ENCODE measurements at places on chromosomes 3 and 15.

DNA sequence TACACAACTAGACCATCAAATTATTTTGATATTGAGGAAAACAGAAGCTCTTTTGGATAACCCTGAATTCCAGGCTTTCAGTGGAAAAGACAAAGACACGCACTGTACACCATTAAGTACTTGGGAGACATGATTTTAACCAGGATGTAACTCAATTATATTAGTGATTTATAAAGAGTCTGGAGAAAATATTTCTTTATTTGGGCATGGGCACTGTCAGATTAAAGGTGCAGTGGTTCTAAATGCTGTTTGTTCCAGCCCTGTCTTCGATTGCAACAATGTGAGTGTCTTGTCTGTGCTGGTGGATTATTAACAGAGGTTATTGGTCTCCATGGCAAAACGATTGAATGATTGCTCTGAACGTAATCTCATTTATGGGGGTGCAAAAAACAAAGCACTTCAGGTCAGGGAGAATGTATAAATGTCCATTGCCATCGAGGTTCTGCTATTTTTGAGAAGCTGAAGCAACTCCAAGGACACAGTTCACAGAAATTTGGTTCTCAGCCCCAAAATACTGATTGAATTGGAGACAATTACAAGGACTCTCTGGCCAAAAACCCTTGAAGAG lies at the start of gene TM4SF4:
Gene TM4SF4 (plus strand): TSS at position 448 of the 568 bp plus-strand sequence. CDS start 181 bp downstream, outside the sequence.
- no peak for DNase-seq

- DNase-seq = no peak
Measured at GRCh38 chr15:67023517-67024313, 41.7 kb upstream of the SMAD3 start.

GRCh38 chr15:61527836-61528580 lies 298.9 kb upstream of the RORA start:
- DNase-seq = no peak

- DNase-seq = no peak
Measured at GRCh38 chr3:54225841-54226528, 103.6 kb downstream of the CACNA2D3 start.

DNA sequence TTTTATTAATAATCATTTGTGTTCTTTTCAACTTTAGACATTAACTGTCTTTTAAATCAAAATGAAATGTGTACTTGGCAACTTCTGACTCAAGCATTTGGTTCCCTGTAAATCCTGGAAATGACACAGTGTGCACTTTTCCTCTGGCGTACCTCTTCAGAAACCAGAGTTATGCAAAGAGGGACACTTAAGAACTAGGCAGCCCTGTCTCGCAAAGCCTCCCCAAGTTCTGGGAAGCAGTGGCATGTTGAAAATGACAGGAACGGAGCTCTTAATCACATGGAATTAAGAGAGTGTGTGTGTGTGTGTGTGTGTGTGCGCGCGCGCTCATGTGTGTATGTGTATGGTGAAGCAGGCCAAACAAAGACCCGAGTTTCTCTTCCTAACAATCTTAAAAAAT lies 707.4 kb downstream of the MECOM start:
- DNase-seq = no peak

DNA sequence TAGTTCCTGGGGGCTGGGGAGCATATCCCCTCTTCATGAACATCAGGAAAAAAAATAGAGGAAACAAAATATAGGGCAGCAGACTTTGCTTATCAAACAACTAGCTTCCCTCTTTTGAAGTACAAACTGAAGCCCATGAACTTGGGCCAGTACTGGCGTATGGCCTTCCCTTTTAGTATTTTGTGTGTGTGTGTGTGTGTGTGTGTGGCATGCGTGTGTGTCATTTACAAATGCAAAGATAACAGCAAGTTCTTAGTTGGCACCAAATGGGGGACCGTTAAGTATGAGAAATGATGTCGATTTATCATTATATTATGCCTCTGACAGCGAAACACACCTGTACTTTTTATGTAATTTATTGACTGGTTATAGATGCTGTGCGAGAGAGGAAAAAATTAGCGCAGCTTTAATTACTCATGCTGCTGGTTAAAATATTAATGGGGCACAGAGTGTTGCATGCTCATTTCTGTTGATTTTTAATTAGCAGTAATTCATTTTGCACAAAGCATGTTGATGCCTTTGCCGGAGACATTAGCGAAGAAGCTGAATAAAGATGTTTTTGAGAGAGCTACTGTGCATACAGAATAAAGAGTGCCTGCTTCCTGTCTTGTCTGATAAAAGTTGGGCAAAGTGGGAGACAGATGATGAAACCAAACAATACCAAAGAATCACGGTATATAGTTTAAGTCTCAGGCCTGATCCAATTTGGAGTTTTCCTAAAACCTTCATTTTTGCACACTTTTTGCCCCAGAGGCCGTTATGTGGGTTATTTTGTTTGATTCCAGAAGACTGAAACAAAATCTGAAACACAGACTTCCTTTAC lies 297.1 kb downstream of the SATB1 start:
- no peak for DNase-seq

DNA sequence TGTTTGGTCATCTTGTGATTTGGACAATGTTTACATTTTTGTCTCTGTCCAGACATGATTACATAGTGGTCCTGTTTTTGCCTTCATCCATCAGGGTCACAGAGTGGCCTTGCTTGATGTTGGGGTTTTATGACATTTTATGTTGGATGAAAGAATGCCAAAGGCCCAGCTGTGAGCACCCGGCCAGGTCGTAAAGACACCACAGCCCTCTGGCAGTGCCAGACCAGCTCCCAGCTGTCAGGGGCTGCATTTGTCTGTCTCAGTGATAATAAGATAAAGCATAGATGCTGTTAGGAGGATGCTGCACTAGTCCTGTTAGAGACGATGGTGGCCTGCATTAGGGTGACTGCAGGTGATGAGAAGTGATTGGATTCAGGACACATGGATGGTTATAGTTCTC lies 117.5 kb downstream of the FAM174B start:
- no peak for DNase-seq

GRCh38 chr15:101264011-101264410 lies 12.2 kb upstream of the CHSY1 start:
- no peak for DNase-seq

DNA sequence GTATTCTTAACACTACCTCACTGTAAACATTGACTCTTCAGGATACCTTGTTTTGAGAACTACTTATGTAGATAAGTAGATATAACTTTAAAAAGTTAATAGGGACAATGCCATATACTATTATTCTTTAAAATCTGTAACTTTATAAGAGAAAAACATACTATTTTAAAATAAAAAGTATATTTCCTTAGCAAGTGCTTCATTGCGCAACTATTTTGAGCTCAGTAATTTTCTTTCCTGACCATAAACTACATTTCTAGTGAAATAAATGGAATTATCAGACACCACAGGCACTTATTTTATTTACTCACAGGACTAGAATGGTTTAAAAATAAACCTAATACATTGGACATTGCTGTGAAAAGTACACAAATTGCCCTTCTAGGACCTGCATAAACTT lies 764.4 kb upstream of the LMCD1 start:
- DNase-seq = no peak

DNA sequence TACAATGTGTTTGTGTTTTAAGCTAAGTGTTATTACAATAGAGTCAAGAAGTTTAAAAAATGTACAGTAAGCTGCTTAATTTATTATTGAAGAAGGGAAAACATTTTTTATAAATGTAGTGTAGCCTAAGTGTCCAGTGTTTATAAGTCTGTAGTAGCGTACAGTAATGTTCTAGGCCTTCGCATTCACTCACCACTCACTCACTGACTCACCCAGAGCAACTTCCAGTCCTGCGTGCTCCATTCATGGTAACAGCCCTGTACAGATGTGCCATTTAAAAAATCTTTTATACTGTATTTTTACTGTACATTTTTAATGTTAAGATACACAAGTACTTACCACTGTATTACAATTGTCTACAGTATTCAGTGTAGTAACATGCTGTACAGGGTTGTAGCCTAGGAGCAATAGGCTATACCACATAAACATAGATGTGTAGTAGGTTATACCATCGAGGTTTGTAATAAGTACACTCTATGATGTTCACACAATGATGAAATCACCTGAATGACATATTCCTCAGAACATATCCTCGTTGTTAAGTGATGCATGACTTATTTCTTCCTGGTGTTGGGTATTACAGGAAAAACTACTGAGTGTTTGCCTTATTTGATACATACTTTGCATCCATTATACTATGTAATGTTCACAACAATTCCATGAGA lies 156.6 kb upstream of the NUDT16 start:
- DNase-seq = no peak

DNA sequence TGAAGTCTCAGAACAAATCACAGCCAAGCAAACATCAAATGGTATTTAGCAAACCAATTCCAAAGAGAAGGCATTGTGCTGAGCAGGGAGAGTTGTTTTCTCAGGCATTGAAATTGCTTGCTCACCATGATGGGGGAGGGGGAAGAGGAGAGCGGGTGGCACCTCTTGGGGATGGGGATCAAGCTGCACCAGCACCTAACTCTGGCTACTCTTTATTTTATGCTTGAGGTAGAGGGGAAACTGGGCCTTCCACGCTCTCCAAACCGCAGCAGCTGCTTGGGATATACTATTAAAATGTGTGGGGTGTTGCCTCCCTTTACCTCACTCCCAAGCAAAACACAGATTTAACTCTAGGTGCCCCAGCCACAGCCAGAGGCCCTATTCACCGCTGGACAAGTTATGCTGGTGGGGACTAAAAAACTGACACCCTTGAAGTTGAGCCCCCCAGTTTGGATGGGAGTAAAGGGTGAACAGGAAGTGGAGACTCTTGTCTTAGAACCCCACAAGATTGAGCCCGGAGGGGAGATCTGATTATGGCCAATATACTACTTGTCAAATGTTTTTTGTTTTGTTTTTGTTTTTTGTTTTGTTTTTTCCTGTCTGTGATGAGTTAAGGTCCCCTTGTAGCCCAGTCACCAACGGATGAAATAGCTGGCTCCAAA lies 5.0 kb upstream of the FOXB1 start:
- DNase-seq = no peak

DNA sequence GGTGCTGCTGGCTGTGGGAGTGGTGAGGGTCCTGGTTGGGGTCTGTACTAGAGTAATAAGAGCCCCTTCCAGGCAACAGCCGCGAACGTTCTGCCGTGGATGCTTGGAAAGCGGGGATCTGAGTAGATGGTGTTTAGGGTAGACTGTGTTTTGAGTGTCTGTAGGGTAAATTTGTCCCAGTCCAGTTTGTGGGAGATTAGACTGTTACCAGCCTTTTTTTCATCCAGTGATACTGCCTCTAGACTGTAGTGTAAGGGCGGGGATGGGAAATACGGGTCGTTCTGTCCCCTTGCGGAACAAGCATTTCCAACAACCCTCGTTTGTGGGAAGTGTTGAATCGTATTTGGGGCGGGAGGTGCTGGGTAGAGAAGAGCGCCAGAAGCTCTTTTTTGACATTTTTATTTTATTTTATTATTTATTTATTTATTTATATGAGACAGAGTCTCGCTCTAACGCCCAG lies 424 bp downstream of the HAUS2 start:
- DNase-seq = no peak

- no peak for DNase-seq
Measured at GRCh38 chr3:82143661-82144412, 382.4 kb upstream of the GBE1 start.

GRCh38 chr3:65761446-65762234 lies 277.1 kb downstream of the MAGI1 start:
- DNase-seq = no peak

DNA sequence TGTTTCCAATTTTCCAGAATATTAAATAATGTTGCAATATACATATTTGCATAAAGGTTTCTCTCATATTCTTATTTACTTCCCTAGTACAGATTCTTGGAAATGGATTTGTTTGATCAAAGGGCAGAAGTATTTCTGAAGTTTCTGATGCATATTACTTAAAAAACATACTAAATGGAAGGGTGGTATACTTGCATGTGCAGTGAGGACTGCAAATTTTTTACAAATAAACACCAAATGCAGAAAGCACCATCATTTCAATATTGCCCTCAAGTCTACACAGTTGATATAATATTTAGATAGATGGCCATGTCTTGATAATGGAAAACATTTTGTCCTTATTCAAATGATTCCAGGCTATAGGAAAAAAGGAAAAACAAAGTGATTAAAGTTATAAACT lies 12.3 kb downstream of the TM4SF18 start:
- no peak for DNase-seq

DNA sequence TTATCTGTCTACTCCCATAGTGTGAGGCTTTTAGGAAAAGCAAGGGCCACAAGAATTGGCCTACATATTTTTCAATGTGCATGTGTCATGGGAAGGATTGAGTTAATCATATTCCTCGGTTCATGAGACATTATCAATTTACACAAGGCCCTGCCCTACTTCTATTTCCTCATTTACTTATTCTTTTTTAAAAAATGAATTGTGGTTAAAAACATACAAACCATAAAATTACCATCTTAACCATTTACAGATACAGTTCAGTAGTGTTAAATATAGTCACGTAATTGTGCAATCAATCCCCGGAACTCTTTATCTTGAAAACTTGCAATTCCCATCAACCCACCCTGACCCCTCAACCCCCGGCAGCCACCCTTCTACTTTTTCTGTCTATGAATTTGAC lies 284.0 kb upstream of the GADL1 start:
- DNase-seq = no peak

DNA sequence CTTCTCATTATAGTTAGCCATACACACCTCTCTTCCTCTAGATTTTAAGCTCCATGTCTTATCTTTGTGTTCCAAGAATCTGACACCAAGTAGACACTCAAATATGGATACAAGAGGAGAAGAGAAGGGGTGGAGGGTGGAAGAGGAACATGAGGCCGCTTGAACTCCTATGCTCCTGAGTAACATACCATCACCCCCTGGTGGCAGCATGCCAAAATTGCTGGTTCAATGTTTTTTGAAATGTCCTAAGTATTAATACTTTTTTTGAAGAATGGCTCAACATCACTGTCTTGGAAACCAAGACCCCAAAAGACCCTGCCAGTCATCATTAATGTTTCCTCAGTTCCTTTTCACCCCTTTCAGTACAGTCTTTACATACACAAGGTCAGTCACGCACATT lies 71.8 kb upstream of the HACD2 start:
- no peak for DNase-seq

DNA sequence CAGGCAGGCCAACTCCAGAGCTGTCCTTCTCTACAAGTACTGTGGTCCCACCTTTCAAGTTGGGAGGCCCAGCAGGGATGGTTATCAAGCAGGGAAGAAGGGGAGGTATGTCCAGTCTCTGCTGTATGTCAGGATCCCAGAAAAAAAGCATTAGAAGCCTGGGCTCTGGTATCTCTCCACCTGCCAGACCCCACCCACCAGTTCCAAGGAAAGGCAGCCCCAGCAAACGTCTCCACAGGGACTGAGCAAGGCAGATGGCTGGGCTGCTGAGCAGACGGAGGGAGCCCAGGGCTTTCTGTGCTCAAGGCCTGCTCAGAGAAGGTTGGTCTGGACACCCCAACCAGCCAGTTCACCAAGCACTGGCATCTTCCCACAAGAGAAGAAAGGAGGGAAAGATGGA lies 287.8 kb downstream of the XXYLT1 start:
- no peak for DNase-seq

- DNase-seq = no peak
Measured at GRCh38 chr3:182726258-182727142, 66.8 kb upstream of the ATP11B start.

- no peak for DNase-seq
Measured at GRCh38 chr3:23254282-23254681, 51.2 kb downstream of the UBE2E2 start.

GRCh38 chr15:48318131-48318530 lies 13.1 kb upstream of the DUT start:
- no peak for DNase-seq

- no peak for DNase-seq
Measured at GRCh38 chr3:193711166-193711485, 118.1 kb downstream of the OPA1 start.

Data from fibroblast of skin of left quadriceps (primary cell).